ENCODE measurements at places on chromosomes 7 and 10.

- DNase-seq: no peak
These were observed 7.7 kb upstream of the INSIG1 start for GRCh38 chr7:155289949-155290501.

DNA sequence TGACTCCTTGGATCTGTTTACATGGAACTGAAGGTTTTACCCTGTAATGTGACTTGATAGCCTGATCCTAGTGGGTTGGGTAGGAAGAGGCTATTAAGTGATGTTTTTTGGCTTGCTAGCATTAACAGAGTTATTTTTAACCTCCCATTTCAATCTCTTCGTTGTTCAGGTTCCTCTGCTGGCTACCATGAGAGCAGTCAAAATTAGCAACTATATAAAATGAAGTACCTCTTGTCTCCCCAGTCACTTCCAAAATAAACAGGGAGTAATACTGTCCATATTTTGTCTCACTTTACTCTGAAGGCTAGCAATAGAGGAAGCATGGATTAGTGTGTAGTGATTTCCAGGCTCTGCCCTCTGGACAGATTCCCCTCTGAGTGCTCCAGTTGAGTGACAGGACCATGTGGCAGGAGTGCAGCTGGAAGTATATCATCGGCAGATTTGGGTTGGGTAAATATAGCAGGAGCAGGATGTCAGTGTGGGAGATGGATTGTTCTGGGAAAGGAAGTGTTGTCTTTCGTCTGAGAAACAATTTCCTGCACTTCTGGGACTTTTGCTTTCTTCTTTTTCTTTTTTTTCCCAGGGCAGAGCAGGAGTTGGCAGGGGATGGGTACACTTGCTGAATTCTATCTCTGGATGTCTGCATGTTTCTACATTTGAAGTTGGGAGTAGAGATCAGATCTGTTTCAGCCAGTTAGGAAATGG lies 35.2 kb downstream of the GBF1 start:
- DNase-seq: no peak

DNA sequence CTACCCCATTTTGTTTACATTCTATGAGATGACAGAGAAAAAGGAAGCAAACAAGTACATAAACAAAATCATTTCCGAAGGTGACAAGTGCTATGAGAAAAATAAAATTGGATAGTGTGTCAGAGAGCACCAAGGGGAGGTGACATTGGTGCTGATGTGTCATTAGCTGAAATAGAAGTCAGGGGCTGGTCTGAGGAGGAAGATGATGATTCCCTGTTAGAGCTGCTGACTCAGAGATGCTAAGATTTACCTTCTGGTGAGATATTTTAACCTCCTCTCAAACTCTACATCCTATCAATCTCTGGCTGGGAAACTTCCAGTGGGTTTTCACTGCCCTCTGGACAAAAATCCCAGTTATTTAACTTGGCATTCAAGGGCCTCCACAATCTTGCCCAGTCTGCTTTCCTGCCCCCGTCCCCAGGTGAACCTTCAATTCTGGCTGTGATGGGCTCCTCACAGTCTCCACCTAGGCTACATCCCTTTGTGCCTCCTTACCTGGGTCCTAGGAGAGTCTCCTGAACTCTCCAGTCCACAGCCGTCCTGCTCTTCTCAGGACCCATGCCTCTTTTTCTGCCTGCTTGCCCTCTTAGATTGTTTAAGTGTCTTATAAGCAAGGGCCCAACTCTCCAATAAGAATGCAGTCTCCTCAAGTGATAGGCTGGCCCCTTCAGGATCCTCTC lies 26.6 kb downstream of the DUSP5 start:
- no peak for DNase-seq

GRCh38 chr10:62614389-62615157 lies 189.9 kb upstream of the ADO start:
- DNase-seq: no peak

GRCh38 chr7:30859940-30860496 lies 51.6 kb upstream of the AQP1 start:
- no peak for DNase-seq

- no peak for DNase-seq
These were observed 267.2 kb upstream of the MGMT start for GRCh38 chr10:129199826-129200225.

- no peak for DNase-seq
These were observed 22.2 kb downstream of the LIPK start for GRCh38 chr10:88728107-88728763.

DNA sequence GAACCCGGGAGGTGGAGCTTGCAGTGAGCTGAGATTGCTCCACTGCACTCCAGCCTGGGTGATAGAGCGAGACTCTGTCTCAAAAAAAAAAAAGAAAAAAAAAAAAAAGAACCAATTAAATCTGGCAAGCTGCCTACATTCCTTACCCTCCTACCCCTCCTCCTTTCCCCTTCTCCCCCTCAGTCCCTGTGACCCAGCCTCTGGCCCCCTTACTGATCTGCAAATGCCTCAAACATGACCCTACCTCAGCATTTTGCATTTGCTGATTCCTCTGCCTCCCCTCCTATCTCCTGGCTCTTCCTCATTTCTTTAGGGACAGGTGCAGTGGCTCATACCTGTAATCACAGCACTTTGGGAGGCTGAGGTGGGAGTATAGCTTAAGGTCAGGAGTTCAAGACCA lies 19.3 kb downstream of the CDHR3 start:
- DNase-seq: no peak

Measured in NCI-H187 treated with DMSO at 0.1 percent for 48 hours (cell line).